K562 (cell line): ENCODE measurements at places on chromosomes 12 and 14. TPM values are rescaled to one million over a fixed set of nuclear protein-coding genes. Genes with fewer than 3 reads are reported as not detected.
A peak's percentile ranks its signal among the peaks of the same experiment; 100 is the strongest.

DNA sequence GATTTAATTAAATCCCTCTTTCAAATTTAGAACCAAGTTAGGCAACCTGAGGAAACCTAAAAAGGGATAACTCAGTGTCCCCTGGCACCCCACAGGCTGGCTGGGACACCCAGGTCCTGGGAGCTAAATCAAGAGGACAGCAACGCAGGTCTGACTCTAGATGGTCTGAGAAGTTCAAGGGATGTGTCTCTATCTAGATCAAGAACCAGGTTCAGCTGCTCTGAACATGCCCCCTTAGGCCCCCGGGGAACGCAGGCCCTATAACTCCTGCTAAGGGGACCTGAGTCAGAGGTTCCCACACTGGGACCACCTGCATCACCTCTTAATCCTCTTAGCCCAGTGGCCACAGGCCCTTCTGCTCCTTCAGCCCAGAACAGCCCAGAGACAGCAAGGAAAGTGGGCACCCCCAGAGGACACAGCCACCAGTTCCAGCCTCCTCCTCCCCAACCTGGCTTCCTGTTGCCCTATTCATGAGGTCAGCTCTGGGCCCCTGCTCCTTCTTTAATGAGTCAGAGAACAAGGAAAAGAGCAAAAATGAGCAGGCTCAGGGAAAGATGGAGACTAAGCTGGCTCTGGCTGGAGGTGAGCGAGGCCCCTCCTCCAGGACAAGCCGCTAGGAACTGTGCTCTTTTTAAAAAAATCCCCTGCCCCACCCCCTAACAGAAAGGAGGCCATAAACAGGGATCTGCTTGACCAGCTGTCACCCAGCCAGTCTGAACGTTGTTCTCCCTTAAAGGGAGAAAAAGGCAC lies 10.8 kb downstream of the PITPNM2 start:
- H3K4me1 ChIP-seq, result peaks cover 11% of the 10 kb centered on the region; the same call in 1 of the 2 replicates
- DNase-seq, result peak; percentile 35
- no peaks in the 10 kb centered on the region for H3K36me3 ChIP-seq

- H3K27me3 ChIP-seq, result no peaks in the 10 kb centered on the region
- no peaks in the 10 kb centered on the region for H3K36me3 ChIP-seq
- no peaks in the 10 kb centered on the region; the same call in 1 of the 2 replicates for H3K4me1 ChIP-seq
- no peak for DNase-seq
- no peak overlapping the region for H3K27ac ChIP-seq
Measured at GRCh38 chr14:92579244-92579936, 65.8 kb downstream of the RIN3 start.

DNA sequence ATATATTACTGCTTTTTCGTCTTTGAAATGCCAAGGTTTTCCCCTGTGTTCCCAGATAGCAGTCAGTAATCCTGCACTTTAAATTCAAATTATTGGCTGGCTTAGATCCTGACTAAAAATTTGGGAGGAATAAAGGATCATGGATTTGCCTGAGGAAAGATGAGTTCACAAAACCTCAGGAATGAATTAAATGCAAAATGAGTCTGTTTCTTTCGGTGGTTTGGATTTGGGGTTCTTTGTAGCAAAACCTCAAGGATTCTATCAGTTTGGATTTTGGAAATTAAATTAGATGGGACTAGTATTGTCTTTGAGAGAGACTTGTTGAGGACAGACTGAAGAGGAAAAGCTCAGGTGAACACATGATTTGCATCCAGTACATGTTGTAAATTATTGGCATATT lies 36.1 kb downstream of the PPFIBP1 start:
- H3K4me3 ChIP-seq, result no peak overlapping the region
- H3K27ac ChIP-seq, result no peak overlapping the region
- H3K36me3 ChIP-seq, result no peaks in the 10 kb centered on the region
- no peak for DNase-seq
- H3K4me1 ChIP-seq, result no peaks in the 10 kb centered on the region
- peaks cover 8% of the 10 kb centered on the region; the same call in 2 of the 3 replicates for H3K27me3 ChIP-seq

- no peak overlapping the region for H3K4me3 ChIP-seq
- H3K27ac ChIP-seq, result no peak overlapping the region
- H3K4me1 ChIP-seq, result peaks cover 3% of the 10 kb centered on the region; the same call in 1 of the 2 replicates
- DNase-seq, result peak; percentile 12
- peaks cover 9% of the 10 kb centered on the region for H3K27me3 ChIP-seq
- no peaks in the 10 kb centered on the region for H3K36me3 ChIP-seq
Measured at GRCh38 chr14:22472935-22473854, 115.8 kb downstream of the DAD1 start.

- H3K4me3 ChIP-seq, result no peak overlapping the region
- H3K27ac ChIP-seq, result no peak overlapping the region
- DNase-seq, result no peak
- no peaks in the 10 kb centered on the region for H3K36me3 ChIP-seq
- H3K4me1 ChIP-seq, result no peaks in the 10 kb centered on the region; the same call in 1 of the 2 replicates
Measured at GRCh38 chr14:22648506-22648905, 4.4 kb upstream of the OR6J1 start.

DNA sequence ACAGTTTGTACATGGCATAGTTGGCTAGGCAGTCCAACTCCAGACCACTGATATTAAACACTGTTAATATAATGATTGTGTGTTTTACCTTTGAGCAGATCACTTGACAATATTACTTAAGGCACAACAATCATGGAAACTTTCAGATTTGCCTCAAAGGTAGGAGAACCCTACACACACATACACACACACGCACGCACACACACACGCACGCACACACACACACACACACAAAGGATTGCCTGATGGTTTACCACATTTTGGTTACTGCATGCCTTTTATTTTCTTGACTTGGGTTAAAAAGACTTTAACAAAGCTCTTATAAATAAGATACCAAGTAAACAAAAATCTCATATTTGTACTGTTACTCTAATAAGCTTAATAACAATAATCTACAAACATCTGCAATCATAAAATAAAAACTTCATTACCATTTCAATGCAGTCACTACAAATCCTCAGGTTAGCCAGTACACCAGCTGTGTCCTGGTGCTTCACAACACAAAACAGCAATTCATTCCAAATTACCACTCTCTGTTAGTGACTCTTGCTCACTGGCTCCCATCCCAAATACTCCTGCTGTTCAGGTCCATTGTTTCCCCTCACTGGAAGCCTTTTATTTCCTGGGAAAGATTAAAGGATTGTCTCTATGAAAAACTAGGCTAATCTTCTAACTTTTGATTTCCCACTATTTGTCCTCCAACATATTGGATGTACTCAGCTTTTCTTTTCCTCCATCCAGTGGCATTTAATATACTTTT lies 175.2 kb upstream of the ATP2B1 start:
- H3K4me1 ChIP-seq, result no peaks in the 10 kb centered on the region
- no peak for DNase-seq
- H3K27ac ChIP-seq, result no peak overlapping the region
- H3K4me3 ChIP-seq, result no peak overlapping the region

DNA sequence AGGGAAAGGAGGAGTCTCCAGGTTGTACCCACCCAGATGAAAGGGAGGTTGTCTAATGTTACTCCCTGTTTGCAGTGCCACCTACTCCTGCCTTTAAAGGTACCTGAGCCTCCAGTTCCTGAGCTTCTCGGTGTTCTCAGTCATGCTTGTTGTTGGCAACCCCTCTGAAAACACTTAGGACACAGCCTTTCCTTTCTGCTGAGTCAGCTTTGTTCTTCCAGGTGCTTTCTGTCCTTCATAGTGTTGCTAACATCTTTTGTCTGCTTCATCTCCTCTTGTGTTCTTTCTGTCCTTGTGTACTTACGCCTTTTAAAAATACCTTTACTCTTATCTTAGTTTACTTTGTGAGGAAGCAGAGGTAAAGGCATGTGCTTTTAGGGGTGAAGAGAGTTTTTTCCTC lies 97.0 kb upstream of the NEDD1 start:
- no peak for DNase-seq
- H3K36me3 ChIP-seq, result no peaks in the 10 kb centered on the region
- no peaks in the 10 kb centered on the region for H3K4me1 ChIP-seq

GRCh38 chr12:3335078-3335487 lies 155.9 kb upstream of the PRMT8 start:
- no peak overlapping the region for H3K4me3 ChIP-seq
- H3K36me3 ChIP-seq, result no peaks in the 10 kb centered on the region
- no peaks in the 10 kb centered on the region for H3K27me3 ChIP-seq
- DNase-seq, result no peak
- H3K27ac ChIP-seq, result no peak overlapping the region

- H3K36me3 ChIP-seq, result no peaks in the 10 kb centered on the region
- H3K27ac ChIP-seq, result no peak overlapping the region
- DNase-seq, result no peak
- H3K4me1 ChIP-seq, result peaks cover 62% of the 10 kb centered on the region
- no peak overlapping the region for H3K4me3 ChIP-seq
- no peaks in the 10 kb centered on the region for H3K27me3 ChIP-seq
Measured at GRCh38 chr14:105182296-105183020, 1.3 kb upstream of the NUDT14 start.

DNA sequence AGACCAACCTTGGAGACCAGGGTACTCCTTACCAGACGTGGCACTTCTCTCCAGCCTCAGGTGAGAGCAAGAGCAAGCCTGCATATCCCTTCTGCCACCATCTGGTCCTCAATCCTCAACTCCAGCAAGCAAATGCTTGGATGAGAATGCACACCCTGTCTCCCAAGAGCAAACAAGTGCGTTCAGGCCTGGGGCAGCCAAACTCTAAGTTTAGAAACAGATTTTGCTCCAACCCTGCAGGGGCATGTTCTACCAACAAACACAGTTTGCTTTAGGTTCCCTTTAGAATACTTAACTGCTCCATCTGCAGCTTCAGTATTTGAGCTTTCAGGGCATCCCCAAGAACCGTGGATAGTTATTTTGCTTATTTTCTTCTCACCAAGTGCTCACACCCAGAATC lies 55.9 kb upstream of the FICD start:
- H3K4me3 ChIP-seq, result no peak overlapping the region
- DNase-seq, result no peak
- no peak overlapping the region for H3K27ac ChIP-seq
- peaks cover 7% of the 10 kb centered on the region for H3K27me3 ChIP-seq
- no peaks in the 10 kb centered on the region for H3K36me3 ChIP-seq
- H3K4me1 ChIP-seq, result no peaks in the 10 kb centered on the region; the same call in 2 of the 3 replicates

DNA sequence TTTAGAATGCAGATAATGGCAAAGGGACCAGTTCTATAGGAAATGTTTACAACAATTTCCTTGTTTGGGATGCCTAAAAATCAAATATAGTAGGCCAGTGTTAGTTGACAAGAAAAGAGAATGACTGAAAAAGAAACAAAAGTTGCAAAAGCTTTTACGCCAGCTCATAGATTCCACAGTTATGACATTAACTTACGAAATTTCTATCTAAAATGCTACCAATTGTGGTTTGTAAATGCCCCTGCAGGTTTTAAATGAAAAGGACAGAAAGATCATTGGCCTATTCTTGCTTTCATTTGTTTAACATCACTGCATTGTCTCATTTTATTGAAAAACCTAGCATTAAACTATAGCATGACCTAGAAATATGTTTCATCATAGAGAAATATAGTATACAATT lies 345.8 kb downstream of the CCDC91 start:
- no peaks in the 10 kb centered on the region for H3K4me1 ChIP-seq
- no peaks in the 10 kb centered on the region for H3K27me3 ChIP-seq
- DNase-seq, result no peak
- no peak overlapping the region for H3K27ac ChIP-seq

GRCh38 chr14:105420101-105420973 lies 710 bp downstream of the MTA1 start:
- peaks cover 57% of the 10 kb centered on the region for H3K4me1 ChIP-seq
- peak overlapping the region; percentile 75; the same call in 2 of the 3 replicates for H3K27ac ChIP-seq
- peaks cover 31% of the 10 kb centered on the region; the same call in 2 of the 3 replicates for H3K36me3 ChIP-seq
- DNase-seq, result no peak
- peak overlapping the region; percentile 71 for H3K4me3 ChIP-seq

GRCh38 chr12:119601877-119602733 lies 8.5 kb downstream of the TMEM233 start:
- no peaks in the 10 kb centered on the region for H3K36me3 ChIP-seq
- no peak overlapping the region for H3K4me3 ChIP-seq
- no peak overlapping the region for H3K27ac ChIP-seq
- no peak for DNase-seq

- H3K27me3 ChIP-seq, result no peaks in the 10 kb centered on the region
- H3K4me3 ChIP-seq, result peak overlapping the region; percentile 81
- peak overlapping the region; percentile 69 for H3K27ac ChIP-seq
- DNase-seq, result peak; percentile 63
Measured at GRCh38 chr12:40104461-40105264, 1.2 kb downstream of the SLC2A13 start.

DNA sequence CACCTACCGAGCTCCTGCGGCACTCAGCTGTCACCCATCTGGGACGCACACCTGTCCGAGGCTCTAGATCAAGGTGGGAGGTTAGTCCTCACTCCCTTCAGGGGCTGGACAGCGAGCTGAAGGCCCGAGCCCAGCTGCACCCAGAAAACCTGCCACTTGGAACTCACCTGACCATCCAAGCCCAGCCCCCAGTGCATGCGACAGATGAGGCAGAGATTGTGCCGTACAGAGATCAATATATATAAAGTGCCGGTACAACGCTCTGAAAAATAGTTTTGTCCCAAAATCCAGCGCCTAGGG lies 3.0 kb downstream of the ANKRD9 start:
- no peak overlapping the region for H3K27ac ChIP-seq
- peaks cover 28% of the 10 kb centered on the region for H3K4me1 ChIP-seq
- peaks cover 20% of the 10 kb centered on the region; the same call in 2 of the 3 replicates for H3K36me3 ChIP-seq
- no peak overlapping the region for H3K4me3 ChIP-seq
- H3K27me3 ChIP-seq, result no peaks in the 10 kb centered on the region

GRCh38 chr12:9698681-9699080 lies 29.2 kb downstream of the CLEC2D start:
- H3K27me3 ChIP-seq, result no peaks in the 10 kb centered on the region
- H3K4me3 ChIP-seq, result no peak overlapping the region
- no peaks in the 10 kb centered on the region for H3K36me3 ChIP-seq
- H3K27ac ChIP-seq, result no peak overlapping the region

DNA sequence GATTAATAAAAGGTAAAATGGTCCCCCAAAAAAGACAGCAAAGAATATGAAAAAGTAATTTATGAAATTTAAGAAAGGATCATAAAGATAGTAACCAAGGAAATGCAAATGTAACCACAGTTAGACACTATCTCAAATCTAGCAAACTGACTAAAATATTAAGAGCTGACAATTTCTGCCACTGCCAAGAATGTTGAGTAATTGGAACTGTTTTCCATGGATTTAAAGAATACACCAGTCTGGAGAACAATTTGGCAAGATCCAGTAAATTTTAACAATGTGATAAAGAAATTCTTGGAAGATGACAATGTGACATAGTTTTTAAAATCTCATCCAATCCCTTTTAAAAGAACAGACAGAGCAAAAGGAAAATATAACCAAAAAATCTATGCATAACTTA lies 798.0 kb upstream of the MGAT4C start:
- no peaks in the 10 kb centered on the region for H3K4me1 ChIP-seq
- no peak overlapping the region for H3K4me3 ChIP-seq
- no peaks in the 10 kb centered on the region for H3K27me3 ChIP-seq
- DNase-seq, result no peak
- H3K27ac ChIP-seq, result no peak overlapping the region

- no peak overlapping the region for H3K4me3 ChIP-seq
- DNase-seq, result no peak
- H3K27ac ChIP-seq, result no peak overlapping the region
Measured at GRCh38 chr12:24201258-24201970, 251.9 kb upstream of the SOX5 start.

The MUCL1 gene
- not detected in 2 replicates for polyA plus RNA-seq

The CAPZA3 gene
- not detected in 2 replicates for polyA plus RNA-seq

The PLCZ1 gene
- polyA plus RNA-seq, result not detected in 2 replicates

The AQP6 gene
- polyA plus RNA-seq, result 0.12 TPM in 1 of 2 replicates, not detected in the other

The LRRC10 gene
- polyA plus RNA-seq, result 0.09 TPM in 1 of 2 replicates, not detected in the other

The FBXO33 gene
- polyA plus RNA-seq, result 4.2 and 4.4 TPM in 2 replicates

The LYZ gene
- polyA plus RNA-seq, result 27.2 and 37.0 TPM in 2 replicates

The CLEC1A gene
- polyA plus RNA-seq, result not detected in 2 replicates

The MMP14 gene
- 2.8 and 5.8 TPM in 2 replicates for polyA plus RNA-seq

The MAP1LC3B2 gene
- polyA plus RNA-seq, result 0.53 and 1.4 TPM in 2 replicates

The WASHC3 gene
- polyA plus RNA-seq, result 28.3 and 33.8 TPM in 2 replicates

The NEDD8 gene
- 328 and 342 TPM in 2 replicates for polyA plus RNA-seq

The PHLDA1 gene
- polyA plus RNA-seq, result 0.61 and 0.82 TPM in 2 replicates
